HAP-1 (cell line): ENCODE measurements at places on chromosomes 2 and 18.

DNA sequence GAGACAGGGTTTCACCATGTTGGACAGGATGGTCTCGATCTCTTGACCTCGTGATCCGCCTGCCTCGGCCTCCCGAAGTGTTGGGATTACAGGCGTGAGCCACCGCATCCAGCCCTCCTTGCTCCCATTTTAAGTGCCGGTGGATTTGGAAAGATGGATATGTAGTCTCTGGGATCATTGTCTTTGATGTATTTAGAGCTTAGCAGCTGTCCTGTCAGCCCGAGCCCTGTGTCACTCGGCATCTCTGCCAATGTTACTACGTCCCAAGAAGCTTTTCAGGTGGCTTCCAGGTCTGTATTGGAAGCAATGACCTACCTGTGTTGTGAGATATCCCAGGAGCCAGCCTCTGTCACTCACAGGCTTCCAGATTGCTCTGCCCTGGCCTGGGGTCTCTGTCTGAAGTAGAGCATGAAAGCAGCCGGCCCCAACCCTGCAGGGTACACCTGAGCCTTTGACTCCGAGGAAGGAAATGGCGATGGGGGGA, 35.3 kb downstream of the MAP4K4 start:
- DNase-seq, result no peak

DNA sequence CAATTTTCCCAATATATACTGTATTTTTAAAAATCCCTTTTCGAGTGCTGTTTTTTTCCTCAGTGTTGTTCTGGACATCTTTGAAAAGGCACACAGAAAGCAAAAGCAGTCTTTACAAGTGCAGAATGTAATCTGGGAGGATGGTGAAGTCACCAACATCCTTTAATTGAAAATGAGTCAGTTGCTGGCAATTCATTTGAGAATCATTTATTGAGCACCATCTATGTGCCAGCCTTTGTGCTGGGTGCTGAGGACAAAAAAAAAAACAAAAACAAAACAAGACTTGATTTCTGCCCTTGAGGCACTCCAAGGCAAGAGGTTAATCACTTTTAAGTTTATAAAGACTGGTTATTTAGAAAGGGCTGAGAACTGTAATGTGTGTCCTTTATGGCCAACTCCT, 46.7 kb upstream of the ACVR1 start:
- DNase-seq, result no peak

DNA sequence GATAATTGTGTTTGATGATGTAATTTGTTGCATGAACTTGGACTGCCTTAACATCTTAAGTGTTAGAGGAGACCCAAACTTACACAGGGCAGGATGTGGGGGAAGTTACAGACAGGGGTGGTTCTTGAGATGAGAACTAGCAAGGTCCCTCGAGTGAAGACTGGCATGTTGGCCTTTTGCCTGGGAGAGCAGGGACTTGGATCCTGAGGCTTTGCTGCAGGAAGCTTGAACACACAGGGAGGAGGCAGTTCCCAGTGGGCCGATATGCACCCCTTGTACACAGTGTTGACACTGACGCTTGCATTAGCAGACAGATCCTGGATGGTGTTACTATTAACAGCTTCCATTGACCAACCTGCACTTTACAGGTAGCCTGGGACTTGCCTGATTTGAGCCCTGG, 47.5 kb downstream of the CHRNA1 start:
- no peak for DNase-seq

DNA sequence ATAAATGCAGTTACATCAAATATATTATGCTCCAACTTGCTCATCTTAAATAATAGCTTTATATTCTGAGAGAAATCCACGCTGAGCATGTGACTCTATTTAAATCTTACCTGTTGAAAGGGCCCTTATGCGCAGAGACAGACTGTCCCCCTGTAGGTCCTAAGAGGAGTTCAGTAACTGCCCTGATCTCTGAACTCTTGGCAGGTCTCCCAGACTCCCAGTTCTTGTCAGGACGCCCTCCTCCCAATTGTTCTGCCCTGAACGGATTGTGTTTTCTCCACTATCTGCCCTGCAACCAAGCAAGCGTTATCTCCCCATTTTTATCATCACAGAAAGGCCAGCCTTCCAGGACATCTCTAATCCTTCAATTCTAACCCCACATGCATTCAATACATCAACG, 954.6 kb downstream of the TSN start:
- DNase-seq, result no peak

- no peak for DNase-seq
Measured at GRCh38 chr2:117631152-117631945, 183.1 kb upstream of the DDX18 start.

DNA sequence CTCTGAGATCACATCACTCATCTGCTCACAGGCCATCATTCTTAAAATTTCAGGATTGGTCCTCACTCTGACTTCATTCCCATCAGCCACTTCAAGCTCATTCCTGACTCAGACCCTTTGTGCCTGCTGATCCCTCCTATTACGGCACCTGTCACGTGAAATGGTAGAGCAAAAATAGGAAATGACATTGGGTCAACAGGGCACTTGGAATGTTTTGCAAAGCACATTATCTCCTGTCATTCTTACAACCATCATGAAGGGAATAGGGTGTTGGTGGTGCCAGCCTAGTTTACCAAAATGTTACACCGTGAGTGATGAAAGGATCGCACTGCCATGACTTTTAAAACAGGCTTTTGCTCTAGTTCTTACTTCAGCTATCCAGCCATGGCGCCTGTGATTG, 61.1 kb downstream of the EIF5B start:
- no peak for DNase-seq

DNA sequence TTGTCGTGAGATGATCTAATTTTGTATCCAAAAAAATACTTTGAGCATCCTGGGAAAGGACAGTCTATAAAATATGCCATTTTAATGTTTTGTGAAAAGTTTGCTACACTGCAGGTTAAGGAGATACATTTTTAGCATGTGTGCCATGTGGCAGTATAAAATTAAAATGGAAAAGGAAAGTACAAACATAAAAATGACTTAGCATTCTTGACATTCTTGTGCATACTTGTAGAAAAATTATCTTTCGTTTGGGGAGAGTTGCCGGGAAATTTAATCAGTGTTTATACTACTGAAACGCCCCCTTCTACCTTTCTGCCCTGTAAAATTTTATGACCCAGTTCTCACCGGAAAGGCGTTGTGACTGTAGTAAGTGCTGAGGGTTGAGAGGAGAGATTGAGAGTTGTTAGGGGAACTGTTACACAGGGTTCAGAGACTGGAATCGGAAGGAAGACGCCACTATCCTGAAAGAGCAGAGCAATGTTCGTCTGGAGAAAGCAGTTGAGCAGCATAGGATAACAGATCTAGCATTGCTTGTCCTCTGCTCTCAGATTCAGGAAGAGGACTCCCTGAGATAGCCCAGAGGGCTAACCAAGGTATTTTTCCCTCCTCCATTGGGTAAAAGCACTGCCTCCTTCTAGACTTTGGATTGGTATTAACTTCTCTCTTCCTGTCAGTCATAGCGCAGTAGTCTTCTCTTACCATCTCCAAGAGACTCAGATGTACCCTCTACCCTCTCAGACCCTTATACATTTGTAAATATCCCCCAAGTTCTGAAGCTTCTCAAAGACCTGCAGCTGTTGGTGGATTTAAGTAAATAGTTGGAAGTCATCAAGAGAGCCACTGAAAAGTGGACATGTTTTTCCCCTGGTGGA, 2.7 kb downstream of the CDH20 start:
- no peak for DNase-seq

DNA sequence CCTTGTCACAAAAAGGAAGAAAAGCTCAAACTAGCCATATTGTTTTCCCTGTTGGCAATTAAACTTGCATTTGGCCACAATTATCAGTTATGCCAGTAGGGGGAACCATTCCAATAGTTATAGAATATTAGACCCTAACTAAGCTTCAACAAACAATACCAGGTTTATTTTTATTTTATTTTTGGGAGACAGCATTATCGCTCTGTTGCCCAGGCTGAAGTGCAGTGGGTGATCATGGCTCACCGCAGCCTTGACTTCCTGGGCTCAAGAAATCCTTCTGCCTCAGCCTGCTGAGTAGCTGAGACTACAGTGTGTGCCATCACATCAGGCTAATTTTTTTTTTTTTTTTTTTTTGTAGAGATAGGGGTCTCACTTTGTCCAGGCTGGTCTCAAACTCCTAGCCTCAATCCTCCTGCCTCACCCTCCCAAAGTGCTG, 102.1 kb downstream of the ATAD2B start:
- peak; percentile 60 for DNase-seq

- DNase-seq, result no peak
Measured at GRCh38 chr2:1618191-1618961, 125.9 kb downstream of the PXDN start.

- no peak for DNase-seq
Measured at GRCh38 chr2:175107146-175107545, 60.9 kb downstream of the ATF2 start.

DNA sequence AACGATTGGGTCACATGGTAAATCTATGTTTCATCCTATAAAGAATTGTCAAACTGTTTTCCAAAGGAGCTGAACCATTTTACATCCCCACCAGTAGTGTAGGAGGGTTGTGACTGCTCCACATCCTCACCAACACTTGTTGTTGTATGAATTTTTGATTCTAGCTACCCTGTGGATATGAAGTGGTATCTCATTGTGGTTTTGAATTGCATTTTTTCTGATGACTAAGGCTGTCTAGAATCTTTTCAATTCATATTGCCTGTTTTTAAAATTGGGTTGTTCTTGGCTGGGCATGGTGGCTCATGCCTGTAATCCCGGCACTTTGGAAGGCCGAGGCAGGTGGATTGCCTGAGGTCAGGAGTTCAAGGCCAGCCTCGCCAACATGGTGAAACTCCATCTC, 44.5 kb downstream of the TXNL1 start:
- no peak for DNase-seq

DNA sequence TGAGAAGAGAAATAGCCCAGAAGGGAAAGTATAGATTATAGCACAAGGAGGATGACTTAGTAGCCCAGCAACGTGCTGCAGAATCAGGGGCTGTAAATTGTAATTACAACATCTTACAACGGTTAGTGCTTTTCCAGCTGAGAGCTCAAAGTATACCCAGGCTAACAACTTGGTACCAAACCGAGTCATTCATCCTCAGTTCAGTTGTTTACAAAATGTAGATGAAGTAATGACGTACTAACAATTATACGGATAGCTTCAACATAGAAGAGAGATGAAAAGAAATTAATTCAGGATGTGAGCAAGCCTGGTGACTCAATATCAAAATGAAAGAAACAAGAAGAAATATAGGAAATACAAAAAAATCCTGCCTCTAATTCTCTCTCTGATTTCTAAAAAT, 99.2 kb downstream of the DYNAP start:
- DNase-seq, result no peak
